ENCODE measurements at places on chromosomes 1 and 21.

- DNase-seq: peak; percentile 91
These were observed 9.0 kb downstream of the IGSF9 start for GRCh38 chr1:159936273-159936904.

GRCh38 chr21:43721206-43721605, 2.3 kb downstream of the PDXK start:
- no peak for DNase-seq

- peak; percentile 65 for DNase-seq
These were observed 49.8 kb downstream of the PRDM2 start for GRCh38 chr1:13749543-13750341.

DNA sequence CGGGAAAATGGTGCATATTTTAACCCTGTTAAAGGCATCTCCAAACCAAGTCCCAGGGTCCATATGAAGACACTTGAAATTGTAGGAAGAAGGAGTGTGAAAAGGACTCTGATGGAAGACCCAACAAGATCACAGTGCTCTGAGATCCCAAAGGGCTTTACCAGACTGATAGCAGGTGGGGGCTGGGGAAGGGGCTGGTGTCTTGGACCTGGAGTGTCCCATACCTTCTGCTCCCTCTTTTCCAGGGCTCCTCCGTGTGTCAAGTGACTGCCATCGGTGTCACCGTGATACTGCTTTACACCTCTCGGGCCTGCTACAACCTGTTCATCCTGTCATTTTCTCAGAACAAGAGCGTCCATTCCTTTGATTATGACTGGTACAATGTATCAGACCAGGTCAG, 37.3 kb downstream of the GPR137B start:
- no peak for DNase-seq

DNA sequence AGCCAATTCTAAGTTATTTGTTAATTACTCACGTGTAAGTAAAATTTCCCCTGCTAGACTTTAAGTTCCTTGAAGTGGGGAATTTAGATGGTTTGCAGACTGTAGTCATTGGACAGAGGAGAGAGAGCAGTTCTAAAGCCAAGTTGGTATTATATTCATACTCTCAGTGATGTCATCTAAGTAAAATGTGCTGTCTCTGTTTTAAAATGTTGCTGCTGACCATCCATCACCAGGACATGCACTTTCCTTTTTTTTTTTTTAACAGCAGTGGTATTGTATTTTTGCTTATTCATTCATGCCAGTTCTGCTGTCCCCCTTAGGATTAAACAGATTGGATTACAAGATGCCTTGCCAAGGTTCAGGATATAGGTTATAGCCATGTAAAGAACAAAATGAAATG, 2.3 kb downstream of the TTLL7 start:
- DNase-seq: no peak

- DNase-seq: no peak
These were observed 353.2 kb downstream of the PLPP3 start for GRCh38 chr1:56225964-56226815.

- peak; percentile 45 for DNase-seq
These were observed 75.2 kb downstream of the PAX7 start for GRCh38 chr1:18705811-18706210.

- no peak for DNase-seq
These were observed 380.5 kb upstream of the VAMP3 start for GRCh38 chr1:7390604-7391000.

- no peak for DNase-seq
These were observed 194.0 kb downstream of the NRIP1 start for GRCh38 chr21:14870853-14871149.

- no peak for DNase-seq
These were observed 6.7 kb upstream of the RSRP1 start for GRCh38 chr1:25253911-25254310.

GRCh38 chr1:88175120-88175630, 508.9 kb upstream of the PKN2 start:
- DNase-seq: no peak

GRCh38 chr1:93257889-93258288, 77.4 kb downstream of the CCDC18 start:
- DNase-seq: no peak

GRCh38 chr1:204074274-204075138, 1.6 kb downstream of the SOX13 start:
- DNase-seq: peak; percentile 52
